ENCODE measurements at places on chromosomes 6 and 20. TPM values are rescaled to one million over a fixed set of nuclear protein-coding genes. Genes with fewer than 3 reads are reported as not detected.
A peak's percentile ranks its signal among the peaks of the same experiment; 100 is the strongest.

Gene ZNF343
- total RNA-seq: 6.2 TPM

- DNase-seq: no peak
Observed at GRCh38 chr6:20159781-20160540, 52.3 kb downstream of the MBOAT1 start.

DNA sequence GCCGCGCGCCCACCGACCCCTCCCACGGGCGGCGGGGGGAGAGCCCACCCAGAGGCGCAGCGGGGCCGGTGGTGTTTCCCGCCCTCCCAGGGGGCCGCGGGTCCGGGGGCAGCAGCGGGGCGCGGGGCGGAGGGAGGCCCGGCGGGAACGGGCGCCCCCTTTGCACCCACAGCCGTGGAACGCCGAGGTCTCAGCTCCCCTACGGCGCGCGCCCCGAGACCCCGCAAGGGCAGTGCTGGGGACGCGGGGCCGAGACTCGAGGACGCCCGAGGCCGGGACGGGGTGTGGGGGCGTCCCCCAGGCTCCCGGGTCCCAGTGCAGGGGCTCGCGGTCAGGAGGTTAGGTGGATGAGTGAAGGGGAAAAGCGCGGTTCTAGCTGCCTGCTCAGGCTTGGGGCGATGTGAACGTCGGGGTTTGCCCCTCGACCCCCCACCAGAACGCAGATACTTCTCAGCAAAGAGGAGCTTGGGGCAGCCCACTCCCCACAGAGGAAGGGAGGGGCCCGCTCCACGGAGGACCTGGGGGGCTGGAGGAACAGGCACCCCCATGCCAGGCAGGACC lies 65.5 kb upstream of the BHLHE23 start:
- DNase-seq: peak; percentile 8

DNA sequence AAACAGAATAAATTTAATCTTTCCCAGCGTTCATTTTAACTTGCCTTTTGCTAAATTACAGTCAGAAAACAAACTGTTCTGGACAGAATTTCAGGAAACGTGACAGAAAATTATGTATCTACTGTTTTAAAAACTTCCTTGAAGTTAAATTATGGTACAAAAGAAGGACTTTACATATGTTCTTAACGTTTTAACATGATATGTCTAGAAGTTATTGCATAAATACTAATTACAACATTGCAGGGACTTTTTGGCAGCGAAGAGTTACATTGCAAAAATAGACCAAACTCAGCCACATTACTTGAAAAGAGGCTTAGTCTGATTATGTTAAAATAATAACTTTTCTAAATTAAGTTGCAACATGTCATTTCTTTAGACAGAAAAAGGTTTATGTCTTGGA lies 142.1 kb upstream of the IMPG1 start:
- DNase-seq: no peak

- no peak for DNase-seq
Observed at GRCh38 chr6:121479486-121480098, 44.1 kb downstream of the GJA1 start.

DNA sequence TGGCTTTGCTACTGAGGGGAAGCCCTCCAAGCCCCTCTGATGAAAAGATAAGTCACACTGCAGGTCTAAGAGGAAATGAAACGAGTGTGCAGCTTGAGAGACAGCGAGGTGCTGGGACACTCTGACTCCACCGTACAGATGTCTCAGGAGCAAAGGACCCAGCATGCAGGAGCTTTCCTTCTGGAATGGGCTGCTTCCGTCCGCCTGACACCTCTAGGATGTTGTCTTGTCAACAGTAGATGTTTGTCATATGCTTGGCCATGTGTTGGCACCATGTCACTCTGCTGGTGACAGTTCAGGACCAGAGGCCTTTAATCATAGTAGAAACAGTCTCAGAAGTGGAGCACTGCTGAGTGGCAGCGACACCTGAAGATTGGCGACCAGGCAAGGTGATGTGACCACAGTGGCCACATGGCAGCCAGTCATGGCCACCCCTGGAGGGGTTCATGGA lies 46.7 kb downstream of the SLC24A3 start:
- no peak for DNase-seq

DNA sequence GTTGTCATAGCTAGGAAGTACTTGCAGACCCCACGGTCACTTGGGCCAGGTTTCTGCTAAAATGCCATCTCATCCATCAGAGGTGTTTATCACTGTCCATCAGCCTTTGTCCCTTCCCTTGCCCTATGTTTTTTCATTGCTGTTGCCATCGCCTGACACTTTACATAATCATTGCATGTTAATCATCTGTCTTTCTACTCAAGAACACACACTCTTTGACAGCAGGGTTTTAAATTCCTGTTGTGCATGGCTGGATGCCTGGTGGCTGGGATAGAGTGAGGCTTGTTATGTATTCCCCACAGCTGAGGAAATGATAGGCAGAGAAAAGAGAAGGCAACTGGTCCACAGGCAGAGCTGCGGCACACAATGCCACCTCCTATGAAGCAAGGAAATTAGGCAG lies 11.7 kb upstream of the C6orf118 start:
- no peak for DNase-seq

DNA sequence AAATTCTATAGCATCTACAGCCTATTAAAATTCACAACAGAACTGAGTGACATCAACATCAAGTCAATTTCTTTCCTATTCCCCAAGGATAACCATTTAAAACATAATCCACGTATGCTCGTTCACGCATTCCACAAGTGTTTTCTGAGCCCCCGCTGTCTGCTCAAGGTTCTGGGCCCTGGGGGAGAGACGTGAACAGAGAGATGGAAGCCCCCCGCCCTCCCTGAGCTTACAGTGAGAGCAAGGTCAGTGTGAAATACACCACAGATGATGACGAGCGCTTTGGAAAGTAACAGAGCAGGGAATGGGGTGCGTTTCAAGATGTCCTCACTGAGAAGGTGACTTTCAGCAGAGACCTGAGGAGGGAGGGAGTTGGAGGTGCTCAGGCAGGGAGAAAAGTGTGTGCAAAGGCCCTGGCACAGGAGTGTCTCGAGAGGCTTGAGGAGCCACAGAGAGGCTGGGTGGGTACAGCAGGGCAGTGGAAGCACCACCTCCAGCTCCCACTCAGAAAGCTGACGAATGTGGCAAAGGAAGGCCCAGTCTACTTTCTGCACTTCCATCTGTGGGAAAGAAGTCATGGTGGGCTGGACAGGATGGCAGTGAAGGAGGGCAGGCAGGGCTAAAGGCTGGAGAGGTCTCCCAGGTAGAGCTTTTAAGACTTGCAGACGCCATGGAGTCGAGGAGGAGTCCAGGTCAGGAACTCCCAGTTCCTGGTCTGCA lies 88.3 kb downstream of the DLL1 start:
- DNase-seq: no peak

DNA sequence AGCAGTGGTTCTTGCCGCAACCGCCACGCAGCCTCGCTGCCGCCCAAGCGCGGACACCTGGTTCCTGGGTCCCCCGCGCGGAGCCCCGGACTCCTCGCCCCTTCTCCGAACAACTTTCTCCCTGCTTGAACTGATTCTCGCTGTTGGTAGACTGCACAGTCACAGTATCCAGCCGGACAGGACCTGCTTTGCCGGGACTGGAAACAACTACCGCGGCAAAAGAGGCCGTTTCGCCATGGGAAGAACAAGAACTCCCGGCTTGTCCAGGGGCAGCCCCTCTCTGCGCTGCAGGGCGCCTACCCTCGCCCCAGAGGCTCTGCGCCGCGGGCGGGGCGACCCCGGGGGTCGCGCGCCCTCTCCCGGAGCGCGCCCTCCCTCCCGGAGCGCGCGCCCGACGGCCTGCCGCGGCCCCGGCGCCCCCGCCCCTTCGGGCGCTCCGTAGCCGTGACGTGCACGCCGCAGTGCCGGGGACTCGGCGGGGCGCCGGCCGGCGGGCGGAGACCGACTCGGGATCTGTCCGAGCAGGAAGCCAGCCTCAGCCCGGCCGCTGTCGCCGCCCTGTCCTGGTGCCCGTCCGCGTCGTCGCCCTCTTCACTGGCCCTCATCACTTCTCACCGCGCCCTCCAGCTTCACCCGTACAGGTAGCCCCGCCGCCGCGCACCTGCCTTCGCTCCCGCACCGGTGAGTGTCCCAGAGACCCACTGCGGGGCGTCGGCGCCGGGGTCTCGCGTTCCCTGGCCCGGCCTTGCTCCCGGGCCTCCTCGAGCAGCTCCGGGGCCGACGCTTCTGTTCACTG lies at the start of gene MYO6:
MYO6 (plus strand) TSS at position 497 of the 796 bp plus-strand sequence. CDS start 68,309 bp downstream, outside the sequence.
- DNase-seq: peak; percentile 88

DNA sequence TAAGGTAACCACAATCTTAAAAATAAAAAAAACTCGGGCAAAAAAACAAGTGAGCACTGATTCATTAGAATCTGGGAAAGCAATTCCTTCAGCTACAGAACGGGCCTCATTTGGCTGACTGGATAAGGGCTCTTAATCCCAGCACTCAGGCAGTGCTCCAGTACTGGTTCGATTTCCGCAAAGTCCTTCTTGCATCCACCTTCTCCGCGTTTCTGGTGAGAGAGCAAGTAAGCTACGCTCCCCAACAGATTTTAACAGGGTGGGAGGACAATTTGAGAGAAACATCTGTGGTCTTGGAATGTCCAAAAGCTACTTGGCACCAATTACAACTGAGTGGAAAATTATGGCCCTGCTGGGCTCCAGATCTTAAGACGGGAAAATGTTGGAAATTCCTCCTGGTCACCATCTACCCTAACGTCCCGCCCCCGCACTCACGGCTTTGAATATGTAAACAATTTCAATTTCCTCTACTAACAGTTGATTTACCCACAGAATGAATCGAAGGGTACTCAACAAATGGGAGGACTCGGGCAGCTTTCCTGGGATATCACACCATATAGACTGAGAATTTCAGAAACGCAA lies 18.1 kb upstream of the ZSCAN9 start:
- DNase-seq: no peak

GRCh38 chr6:100518588-100518987 lies 53.9 kb upstream of the SIM1 start:
- DNase-seq: no peak

- no peak for DNase-seq
Observed at GRCh38 chr20:10639077-10639736, 34.6 kb downstream of the JAG1 start.

GRCh38 chr6:119162134-119162775 lies 83.8 kb upstream of the FAM184A start:
- DNase-seq: no peak

All from right lobe of liver (tissue), 6 donors.